Spleen (tissue), 13 donors: ENCODE measurements at places on chromosomes 12 and 14. TPM values are rescaled to one million over a fixed set of nuclear protein-coding genes. Genes with fewer than 3 reads are reported as not detected.

TAS2R20 gene
- polyA plus RNA-seq = 0.24 TPM

RTL1 gene
- not detected for polyA plus RNA-seq

ERP27 gene
- 2.0 TPM for polyA plus RNA-seq

MYF5 gene
- not detected for polyA plus RNA-seq

MYF6 gene
- polyA plus RNA-seq = not detected

KRT73 gene
- polyA plus RNA-seq = 0.16 TPM

DNA sequence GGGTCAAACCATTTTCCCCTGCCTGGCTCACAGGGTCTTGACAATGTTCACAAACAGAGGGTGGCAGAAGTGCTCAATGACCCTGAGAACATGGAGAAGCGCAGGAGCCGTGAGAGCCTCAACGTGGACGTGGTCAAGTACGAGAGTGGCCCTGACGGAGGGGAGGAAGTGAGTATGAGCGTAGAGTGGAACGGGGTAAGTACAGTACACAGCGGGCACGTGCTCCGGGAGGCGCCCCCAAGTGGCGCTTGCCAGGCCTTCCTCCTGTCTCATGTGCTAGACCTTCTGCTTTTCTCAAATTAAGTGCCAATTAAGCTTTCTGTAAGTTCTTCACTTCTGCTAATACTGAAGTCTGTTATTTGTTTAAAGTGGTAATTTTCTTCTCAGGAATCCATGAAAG, 35.9 kb downstream of the XRCC3 start:
- DNase-seq = peak; percentile 91

GRCh38 chr12:41968599-41968998, 176.1 kb downstream of the GXYLT1 start:
- no peak for DNase-seq

- DNase-seq = peak; percentile 44
These were observed 144.7 kb downstream of the ADGRD1 start for GRCh38 chr12:131098178-131098981.

DNA sequence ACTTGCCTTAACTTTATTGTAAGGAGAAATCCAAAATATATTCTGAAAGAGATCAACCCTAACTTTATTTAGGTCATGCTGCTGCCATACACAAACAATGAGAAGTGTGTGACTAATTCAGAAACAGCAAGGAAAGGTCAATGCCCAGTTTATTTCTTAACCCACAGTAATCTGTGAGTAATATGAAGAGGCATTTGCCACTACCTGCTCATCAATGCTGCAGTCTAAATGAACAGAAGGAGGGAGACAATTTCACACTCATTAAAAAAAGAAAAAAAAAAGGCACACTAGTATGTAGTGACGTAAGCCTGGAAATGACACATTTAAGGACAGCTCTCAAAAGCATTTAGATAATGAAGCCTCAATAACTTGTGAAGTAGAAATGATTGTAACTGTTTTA, 90.5 kb upstream of the FOXN3 start:
- no peak for DNase-seq

DNA sequence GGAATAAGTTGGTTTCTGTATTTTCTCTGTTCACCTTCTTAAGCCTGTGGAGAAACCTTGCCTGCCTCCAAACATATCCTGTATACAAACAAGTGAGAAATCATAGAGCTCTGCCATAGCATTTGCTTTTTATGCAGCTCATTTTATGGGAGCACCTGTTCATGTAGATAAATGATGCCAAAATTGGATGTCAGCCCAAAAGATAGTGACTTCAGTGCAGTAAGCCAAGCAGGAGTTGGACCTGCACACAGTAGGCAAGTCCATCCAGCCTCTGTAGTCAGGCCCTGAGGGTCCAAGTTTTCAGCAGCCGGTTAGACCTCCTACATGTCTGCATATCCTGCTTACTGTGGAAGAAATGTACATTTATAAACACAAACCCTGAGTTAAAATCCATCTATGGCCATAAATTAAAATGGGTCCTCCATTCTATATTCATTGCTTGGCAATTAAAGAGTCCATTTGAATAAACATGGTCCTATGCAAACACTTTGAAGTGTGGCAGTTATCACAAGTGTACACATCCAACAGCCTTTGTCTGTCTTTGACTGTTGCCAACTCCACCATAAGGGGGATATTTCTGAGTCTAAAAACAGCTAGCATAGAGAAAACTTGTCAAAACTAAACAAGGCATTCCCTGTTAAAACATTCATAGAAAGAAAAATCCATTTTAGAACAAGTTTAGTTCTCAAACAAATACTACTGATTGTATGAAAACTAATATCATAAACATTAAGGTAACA, 847.8 kb downstream of the RPS29 start:
- no peak for DNase-seq

DNA sequence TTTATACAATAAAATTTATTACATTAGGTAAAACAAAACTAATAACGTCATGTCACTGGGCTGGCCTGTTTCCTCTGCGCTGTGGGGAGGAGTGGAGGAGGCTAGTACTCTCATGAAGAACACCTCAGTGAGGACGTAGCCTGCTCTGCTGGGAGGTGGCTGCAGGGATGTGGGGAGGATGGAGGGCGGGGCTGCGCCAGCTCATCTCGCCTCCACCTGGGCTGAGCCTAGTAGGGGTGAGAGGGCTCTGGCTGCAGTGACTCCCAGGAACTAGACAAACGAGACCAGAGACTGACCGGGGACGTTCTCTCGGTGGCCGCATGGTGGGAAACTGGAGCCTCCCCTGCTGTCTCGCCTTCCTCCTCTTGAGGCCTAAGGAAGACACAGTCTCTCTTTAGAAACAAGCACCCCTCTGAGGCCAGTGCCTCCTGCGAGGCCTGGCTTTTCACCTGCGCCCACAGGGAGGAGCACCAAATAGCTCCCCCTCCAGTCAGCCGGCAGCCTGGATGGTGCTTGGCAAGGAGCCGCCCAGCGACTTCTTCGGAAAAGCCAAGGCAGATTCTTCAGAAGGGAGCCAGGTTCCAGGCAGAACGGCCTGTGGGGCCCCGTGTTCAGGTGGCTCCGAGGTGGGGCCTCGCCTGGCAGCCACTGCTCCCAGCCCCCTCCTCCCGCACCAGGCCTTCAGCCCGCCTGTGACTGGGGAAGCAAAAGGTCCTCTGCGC, 62.4 kb downstream of the PLEKHG3 start:
- DNase-seq = peak; percentile 64

- DNase-seq = no peak
These were observed 707 bp downstream of the G2E3 start for GRCh38 chr14:30559638-30560091.

DNA sequence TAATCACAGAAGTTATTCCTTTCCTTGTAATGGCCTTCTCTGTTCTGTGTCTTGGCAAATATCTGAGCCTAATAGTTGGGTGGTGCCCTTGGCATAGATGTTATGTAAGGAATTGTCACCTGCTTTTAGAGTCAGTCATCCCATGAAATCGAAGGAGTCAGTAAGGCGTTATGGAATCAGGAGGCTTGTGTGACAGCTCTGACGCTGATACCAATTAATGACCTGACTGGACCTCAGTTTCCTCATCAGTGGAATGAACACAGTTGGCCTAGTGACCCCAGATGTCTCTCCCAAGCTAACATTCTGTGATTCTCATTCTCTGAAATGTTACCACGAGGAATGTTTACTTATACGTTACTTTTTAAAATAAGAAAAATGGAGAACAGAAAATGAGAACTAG, 32.1 kb downstream of the TXNRD1 start:
- no peak for DNase-seq
